ENCODE measurements at places on chromosomes 11 and 22. TPM values are rescaled to one million over a fixed set of nuclear protein-coding genes. Genes with fewer than 3 reads are reported as not detected.

Gene GRM5
- total RNA-seq, result not detected

Gene DEPDC7
- total RNA-seq, result 17.2 TPM

Gene KCNA4
- total RNA-seq, result not detected

Gene TEAD1
- 144 TPM for total RNA-seq

Gene OR52N5
- not detected for total RNA-seq

Gene MS4A1
- not detected for total RNA-seq

Gene TRIM48
- not detected for total RNA-seq

Gene OR8G1
- total RNA-seq, result not detected

Gene UBE2L6
- 20.2 TPM for total RNA-seq

Gene USP2
- 14.4 TPM for total RNA-seq

Gene OR4A16
- total RNA-seq, result not detected

Gene FLRT1
- 0.14 TPM for total RNA-seq

Gene CYP2D6
- 1.7 TPM for total RNA-seq

Gene DSCAML1
- not detected for total RNA-seq

Gene SOX10
- total RNA-seq, result not detected

Gene MMP27
- not detected for total RNA-seq

Gene UPK3A
- 2.0 TPM for total RNA-seq

Gene OR51B2
- not detected for total RNA-seq

Gene CSRP3
- total RNA-seq, result not detected

Gene SHANK2
- total RNA-seq, result 177 TPM

Gene LUZP2
- total RNA-seq, result not detected

Gene CNGA4
- 0.56 TPM for total RNA-seq

Gene MMP13
- total RNA-seq, result not detected

Gene C11orf87
- total RNA-seq, result not detected

Gene DBX1
- not detected for total RNA-seq

Gene TUBGCP6
- total RNA-seq, result 34.2 TPM

Gene CLDN5
- total RNA-seq, result not detected

Gene DDI1
- total RNA-seq, result not detected

Gene H19
- 1.5 TPM for total RNA-seq

Gene OR1S2
- total RNA-seq, result not detected

Gene GNAZ
- 0.48 TPM for total RNA-seq

Gene NXPE4
- not detected for total RNA-seq

Gene AQP11
- 11.5 TPM for total RNA-seq

Gene DEFB131B
- not detected for total RNA-seq

Gene OR5D14
- not detected for total RNA-seq

Gene FOSL1
- total RNA-seq, result 2.7 TPM

Gene PKP3
- 143 TPM for total RNA-seq

Measured in Caco-2 (cell line).